NCI-H510A treated with DMSO at 0.1 percent for 48 hours (cell line): ENCODE measurements at places on chromosomes 7 and 10.

GRCh38 chr10:33143160-33143728, 185.2 kb upstream of the ITGB1 start:
- no peak for DNase-seq

GRCh38 chr7:45698303-45699014, 124.3 kb downstream of the ADCY1 start:
- no peak for DNase-seq

- peak; percentile 100 for DNase-seq
Observed at GRCh38 chr7:30143748-30144251, 9.0 kb downstream of the MTURN start.

DNA sequence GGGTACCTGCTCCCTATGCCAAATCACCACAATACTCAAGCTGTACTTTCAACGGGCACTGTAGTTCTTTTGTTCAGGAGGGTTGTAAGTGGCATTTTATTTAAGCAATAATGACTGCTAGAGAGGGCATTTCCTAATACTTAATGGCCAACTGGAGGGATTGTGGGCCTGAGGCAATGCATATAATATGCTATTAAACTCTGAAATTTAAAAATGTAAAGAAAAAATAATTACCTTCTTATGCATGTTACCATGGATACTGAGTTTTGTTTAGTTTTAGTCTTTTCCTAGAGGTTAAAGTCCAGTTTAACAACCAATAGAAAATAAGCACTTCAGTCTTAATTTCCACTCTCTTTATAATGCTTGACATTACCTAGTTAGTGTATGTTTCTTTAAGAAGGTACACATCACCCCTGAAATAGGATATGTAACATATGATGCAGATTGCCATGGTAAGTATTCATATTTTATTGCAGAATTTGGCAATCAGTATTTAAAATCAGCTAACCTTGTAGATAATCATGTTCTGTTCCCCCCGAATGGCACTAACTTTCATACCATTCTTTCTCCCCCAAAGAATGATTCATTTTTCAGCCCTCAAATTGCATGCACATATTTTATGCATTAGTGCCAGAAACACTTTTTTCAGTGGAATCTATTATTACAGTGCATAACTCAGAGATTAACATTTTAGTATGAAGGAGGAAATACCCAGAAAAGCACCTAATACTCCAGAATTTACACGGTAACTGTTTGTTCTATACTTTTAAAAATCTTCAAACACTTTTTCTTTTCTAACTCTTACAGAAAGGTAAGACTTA, 90.3 kb upstream of the ZNF438 start:
- DNase-seq, result no peak

GRCh38 chr10:660413-660969, 29.0 kb downstream of the DIP2C start:
- peak; percentile 45 for DNase-seq

GRCh38 chr10:78902815-78903214, 166.0 kb upstream of the ZMIZ1 start:
- no peak for DNase-seq

DNA sequence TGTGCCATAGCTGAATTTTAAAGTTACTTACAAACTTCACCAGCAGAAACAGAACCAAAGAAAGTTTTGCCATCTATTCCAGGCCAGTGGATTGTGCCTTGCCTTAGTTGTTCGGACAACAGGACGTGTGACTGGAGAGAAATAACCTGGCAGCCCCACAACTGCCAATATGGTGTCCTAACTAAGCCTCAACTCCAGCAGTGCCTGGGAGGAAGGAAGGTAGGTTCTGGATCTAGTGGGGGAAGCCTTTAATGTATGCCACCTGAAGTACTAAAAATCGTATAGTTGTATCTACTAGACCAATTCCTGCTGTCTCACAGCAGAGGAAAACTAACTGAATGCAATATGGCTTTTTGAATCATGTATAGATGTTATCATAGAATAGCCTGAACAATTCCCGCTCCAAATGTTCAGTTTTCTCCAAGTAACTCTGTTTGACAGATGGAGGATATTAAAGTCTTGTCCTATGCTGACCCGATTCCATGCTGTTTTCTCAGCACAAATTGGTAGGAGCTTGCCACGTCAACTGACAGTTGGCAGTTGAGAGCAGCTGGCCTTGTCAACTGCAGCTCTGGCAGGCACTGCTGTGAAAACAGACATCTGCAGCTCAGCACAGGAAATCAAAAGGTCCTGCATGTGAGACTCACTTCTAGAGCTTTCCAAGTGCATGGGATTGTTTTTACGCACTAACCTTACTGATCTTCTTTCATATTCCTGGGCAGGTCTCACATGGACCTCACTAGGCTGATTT, 84.5 kb upstream of the WNT16 start:
- no peak for DNase-seq
